ENCODE measurements at places on chromosomes 5 and 9.
A peak's percentile ranks its signal among the peaks of the same experiment; 100 is the strongest.

DNA sequence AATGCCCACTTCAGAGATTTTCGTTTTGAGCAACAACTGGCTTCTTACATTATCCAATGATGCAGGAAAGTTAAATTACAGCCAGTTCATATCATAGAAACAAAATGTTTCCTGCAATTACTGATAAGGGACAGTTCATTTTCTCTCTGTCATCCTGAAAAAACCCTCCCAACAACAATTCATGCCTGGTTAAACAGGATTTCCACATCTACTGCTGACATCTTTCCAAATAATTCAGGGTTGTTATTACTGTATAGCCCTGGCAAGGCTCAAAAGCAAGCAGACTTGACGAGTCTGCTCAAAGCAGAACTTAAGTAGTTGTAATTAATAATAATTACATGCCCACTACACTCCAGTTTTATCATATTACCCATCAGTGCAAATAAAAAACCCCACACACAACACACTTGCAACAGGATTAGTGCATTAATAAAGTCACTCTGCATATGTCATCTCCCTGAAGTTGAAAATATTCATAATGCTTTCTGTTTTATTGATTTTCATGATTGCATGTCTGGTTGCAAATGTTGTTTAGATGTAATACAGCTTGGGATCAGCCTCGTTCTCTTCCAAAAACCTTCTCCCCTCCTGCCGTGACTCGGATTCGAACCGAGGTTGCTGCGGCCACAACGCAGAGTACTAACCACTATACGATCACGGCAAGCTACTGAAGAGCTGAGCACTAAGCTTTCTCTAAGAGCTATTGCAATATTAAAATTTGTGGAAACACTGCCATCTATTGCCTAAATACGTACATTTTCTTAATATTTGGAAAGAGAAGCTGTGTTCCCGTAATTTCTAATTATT is 119.6 kb upstream of the NFIB start:
- no peak for DNase-seq

- no peak for DNase-seq
Measured at GRCh38 chr5:165134155-165134554, 1628.7 kb downstream of the MAT2B start.

DNA sequence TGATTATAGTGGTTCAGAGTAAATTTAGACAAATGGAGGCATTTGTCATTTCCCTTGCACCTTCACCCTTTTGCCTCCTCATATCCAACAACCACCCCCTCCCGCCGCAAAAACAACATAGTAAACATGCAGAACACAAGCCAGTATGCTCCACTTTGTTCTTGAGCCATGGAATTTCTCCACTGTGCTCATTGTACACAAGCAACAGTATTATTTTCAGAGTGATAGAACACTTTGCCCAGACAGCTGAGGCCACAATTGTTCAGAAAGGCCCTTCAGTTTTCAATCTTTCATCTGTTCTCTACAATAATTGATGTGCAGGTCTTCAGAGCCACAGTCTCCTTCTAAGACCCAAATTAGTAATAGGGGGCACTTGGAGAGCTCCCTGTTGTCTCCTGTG is 272.8 kb upstream of the SLC30A5 start:
- no peak for DNase-seq

GRCh38 chr9:86097510-86098224 is 1.7 kb downstream of the GOLM1 start:
- DNase-seq = no peak

GRCh38 chr5:112124788-112125187 is 294.3 kb downstream of the EPB41L4A start:
- no peak for DNase-seq

GRCh38 chr9:72581694-72582093 is 60.3 kb downstream of the TMC1 start:
- no peak for DNase-seq

GRCh38 chr9:13993632-13994185 is 320.2 kb downstream of the NFIB start:
- DNase-seq = no peak

GRCh38 chr9:76417394-76417793 is 23.2 kb upstream of the RFK start:
- DNase-seq = no peak

DNA sequence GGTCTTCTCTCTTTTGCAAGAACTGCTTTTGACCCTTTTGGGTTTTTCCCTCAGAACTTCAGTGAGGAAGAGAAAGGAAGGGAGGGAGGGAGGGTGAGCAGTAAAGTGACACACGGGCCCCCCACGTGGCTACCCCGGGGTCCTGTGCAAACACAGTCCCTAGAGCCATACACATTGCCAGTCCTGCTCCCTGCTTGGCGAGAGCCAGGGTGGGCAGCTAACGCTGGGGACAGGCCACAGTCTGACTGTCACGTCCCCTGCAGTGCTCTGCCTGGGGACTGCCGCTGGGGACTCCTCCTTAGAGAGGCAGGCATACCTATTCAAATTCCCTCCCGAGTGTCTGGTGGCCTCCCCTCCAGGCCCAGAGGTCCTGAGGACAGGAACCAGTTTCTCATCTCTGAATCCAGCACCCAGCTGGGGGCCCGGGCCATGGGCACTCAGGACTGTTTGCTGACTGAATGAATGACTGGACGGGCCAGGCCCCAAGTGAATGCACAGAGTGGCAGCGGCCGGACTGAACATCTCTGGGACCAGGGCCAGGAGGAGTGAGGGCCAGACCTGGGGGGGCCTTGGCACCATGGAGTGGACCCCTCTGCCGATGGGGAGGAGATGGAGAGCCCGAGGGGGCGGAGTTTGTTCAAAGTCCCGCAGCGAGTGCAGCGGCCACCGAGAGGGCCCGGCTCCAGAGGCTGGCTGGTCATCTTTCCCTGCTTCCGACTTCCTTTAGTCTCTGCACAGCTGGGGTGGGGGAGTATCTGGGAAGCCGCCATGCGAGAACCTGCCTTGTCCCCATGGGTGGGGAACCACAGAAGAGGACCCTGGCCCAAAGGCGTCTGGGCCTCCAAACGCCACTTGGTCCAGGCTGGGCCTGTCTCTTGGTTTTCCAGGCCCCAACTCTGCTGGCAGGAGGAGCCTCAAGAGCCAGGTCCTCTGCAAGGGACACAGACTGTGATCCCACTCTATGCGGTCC is 5.8 kb downstream of the CCDC187 start:
- no peak for DNase-seq

DNA sequence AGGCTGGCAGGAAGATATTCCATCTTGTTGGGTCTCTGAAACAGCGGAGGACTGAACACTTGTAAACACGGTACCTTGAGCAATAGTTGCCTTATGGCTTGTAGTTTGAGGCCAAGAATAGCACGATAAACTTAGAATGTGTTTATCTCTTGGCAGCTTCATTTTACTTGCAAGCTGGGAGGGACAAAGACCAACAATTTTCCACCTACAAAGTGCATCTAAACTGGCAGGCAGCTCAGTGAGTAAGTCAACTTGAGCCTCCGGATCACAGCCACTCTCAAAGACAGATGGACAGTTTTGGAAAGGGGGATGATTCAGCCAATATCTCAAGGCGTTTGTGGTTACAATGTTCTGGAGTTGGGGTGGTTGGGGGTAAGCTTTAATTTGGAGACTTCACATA is 652.6 kb downstream of the CETN3 start:
- DNase-seq = no peak

GRCh38 chr5:158164296-158165047 is 305.5 kb upstream of the CLINT1 start:
- no peak for DNase-seq

DNA sequence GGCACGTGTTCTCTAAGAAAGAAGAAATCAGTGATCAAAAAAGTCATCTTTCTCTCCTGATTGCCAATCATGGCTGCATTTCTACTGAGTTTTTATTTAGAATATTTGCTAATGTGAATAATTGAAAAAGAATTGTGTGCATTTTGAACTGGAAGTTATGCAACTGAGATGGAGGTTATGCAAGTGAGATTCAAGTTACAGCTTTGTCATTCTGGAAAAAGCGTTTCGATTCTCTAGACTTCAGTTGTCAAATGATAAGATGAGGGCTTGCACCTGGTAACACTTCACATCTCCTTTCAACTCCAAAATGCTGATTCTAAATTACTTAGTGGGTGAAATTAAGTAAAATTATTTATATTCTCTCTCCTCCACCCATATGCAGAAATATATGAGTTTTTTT is 36.4 kb downstream of the C6 start:
- DNase-seq = no peak

- no peak for DNase-seq
Measured at GRCh38 chr5:31768046-31768445, 129.1 kb downstream of the PDZD2 start.

- DNase-seq = no peak
Measured at GRCh38 chr5:58314356-58315210, 145.3 kb downstream of the PLK2 start.

GRCh38 chr5:79111960-79112702 is 522 bp downstream of the BHMT start:
- no peak for DNase-seq

- DNase-seq = no peak
Measured at GRCh38 chr5:115844321-115844817, 2.6 kb downstream of the AP3S1 start.

- no peak for DNase-seq
Measured at GRCh38 chr5:170368586-170368985, 20.6 kb downstream of the KCNMB1 start.

- no peak for DNase-seq
Measured at GRCh38 chr5:142725231-142726187, 39.6 kb upstream of the FGF1 start.

DNA sequence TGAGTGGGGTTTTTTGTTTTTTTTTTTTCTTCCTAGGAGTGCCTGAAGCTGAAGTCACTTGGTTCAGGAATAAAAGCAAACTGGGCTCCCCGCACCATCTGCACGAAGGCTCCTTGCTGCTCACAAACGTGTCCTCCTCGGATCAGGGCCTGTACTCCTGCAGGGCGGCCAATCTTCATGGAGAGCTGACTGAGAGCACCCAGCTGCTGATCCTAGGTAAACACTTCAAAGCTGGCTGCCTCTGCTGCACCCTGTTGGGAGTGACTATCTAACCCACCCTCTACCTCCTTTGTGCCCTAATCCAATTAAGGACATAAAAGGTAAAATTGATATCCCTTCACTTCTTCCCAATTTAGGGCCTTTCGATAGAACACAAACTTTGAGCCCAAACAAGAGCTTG is 206.8 kb downstream of the SAXO1 start:
- DNase-seq = no peak

DNA sequence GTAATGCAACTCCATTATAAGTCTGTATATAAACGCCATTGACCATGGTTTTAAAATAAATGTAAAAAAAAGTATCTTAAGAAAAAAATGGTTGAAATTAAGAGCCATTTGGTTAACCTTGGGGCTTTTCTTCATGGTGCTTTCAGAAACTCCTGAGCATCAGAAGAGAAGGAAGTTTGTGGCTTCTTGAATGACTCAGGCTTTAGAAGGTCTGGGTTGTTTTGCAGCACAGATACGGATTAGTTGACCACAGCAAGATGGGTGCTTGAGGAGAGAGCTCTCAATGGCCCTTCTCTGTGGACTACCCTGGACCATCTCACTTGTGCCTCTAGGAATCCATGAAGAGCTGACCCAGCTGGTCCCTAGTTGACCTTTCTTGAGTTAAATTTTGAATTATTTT is 189.5 kb downstream of the TMEM38B start:
- DNase-seq = no peak

DNA sequence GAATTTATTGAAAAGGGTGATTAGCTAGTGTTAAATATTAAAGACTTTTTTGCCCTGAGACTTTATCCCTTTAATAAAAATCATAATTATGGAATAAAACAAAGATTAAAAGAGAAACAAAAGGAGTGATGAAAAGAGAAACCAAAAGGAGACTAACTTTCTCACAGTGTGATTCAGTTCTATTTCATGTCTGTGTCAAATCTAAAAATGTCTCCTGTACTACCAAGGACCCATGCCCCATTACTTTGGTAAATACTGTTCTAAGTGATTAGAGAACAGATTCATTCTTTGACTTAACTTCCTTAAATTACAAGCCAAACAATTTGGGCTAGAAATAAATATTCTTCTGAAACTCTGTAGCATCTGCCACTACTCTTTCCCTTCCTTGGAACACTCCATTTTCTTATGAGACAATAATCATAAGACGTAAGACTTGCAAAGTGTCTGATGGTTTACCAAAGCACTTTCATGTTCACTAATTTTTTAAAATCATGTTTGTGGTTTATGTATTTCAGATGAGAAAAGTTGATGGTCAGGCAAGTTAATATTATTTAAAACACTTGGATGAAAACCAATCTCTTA is 319.0 kb downstream of the EBF1 start:
- no peak for DNase-seq

DNA sequence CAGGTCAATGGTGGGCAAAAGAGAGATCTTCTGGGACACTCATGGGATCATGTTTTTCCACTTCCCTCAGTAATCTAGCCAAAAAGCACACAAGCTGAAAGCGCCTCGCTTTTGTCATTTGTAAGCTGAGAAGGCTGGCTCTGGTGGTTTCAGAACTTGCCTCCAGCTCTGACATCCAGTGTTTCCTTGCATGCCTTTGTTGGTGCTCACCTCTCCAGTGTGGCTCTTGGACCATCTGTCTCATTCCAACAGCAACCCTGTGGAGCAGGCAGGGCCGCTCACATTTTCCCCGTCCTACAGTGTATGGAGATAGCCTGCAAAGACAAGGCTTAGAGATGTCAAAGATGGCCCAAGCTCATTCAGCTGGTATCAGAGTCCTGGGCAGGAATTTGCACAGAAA is 160.8 kb upstream of the KLF4 start:
- no peak for DNase-seq

GRCh38 chr9:129436751-129437625 is 183.9 kb downstream of the C9orf50 start:
- DNase-seq = peak; percentile 70

- DNase-seq = no peak
Measured at GRCh38 chr5:82521431-82522051, 243.4 kb upstream of the RPS23 start.

- DNase-seq = no peak
Measured at GRCh38 chr5:121533814-121534213, 317.9 kb upstream of the FTMT start.

DNA sequence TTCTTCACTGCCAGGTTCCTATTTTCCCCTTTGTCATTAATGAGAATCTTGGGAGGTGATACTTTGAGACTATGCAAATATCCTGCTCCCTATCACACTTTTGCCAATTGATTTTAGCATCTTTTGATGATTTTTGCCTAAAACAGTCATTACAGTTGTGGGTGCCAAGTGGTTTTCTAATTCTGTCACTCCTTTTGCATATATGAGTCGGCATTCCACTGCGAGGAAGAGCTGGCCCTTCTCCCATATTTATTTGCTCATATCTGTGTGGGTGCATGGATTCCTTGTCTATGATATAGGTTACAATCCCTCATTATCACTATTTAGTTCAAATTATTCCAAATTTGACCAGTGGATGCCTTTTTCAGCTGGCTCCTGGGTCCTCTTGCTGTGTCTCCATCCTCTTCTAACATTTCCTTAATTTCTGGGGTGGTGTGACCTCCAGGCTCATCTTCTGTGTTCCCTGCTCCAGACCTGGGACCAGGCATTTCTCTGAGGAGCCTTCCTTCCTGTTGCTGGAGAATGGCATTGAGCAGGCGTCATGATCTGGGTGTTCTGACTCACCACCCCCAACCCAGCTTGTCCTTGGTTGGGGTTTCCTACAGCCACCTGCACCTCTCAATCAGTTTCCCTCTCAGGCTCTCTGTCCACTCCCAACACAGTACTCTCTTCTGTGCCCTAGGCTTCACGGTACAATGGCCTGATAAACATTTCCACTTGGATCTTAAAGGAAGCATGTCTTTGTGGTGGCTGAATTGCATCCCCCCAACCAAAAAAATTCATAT is 106.7 kb downstream of the NXNL2 start:
- no peak for DNase-seq

- DNase-seq = no peak
Measured at GRCh38 chr5:36593867-36594266, 12.5 kb upstream of the SLC1A3 start.

- DNase-seq = no peak
Measured at GRCh38 chr5:26737348-26738265, 300.8 kb downstream of the CDH9 start.

- DNase-seq = no peak
Measured at GRCh38 chr5:111262815-111263214, 38.6 kb downstream of the CAMK4 start.

All from CD4-positive, alpha-beta T cell treated with Interleukin-6 for 4 hours (primary cell).